Upper lobe of left lung (tissue), 6 donors: ENCODE measurements at places on chromosomes 4 and X. TPM values are rescaled to one million over a fixed set of nuclear protein-coding genes. Genes with fewer than 3 reads are reported as not detected.

Gene CSAG3
- not detected for total RNA-seq

Gene CCDC120
- 11.0 TPM for total RNA-seq

Gene AFM
- not detected for total RNA-seq

DNA sequence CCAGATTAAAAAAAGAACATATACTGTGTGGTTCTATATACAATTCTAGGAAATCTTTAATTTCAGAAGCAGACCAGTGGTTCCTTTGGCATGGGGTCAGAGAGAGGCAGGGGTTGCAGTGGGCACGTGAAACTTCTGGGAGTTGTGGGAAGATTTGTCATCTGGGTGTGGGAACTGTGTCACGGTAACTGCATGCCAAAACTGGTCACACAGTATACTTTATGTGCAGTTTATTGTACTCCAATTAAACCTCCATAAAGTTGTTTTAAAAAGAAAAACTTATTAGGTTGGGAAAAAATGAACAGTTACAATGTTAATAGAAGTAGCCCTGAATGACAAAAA is 26.7 kb upstream of the STS start:
- no peaks in the 10 kb centered on the region for H3K36me3 ChIP-seq
- H3K27ac ChIP-seq = peak overlapping the region; percentile 1
- no peak overlapping the region for H3K4me3 ChIP-seq
- H3K4me1 ChIP-seq = peaks cover 16% of the 10 kb centered on the region
- no peaks in the 10 kb centered on the region for H3K27me3 ChIP-seq
